KG1 (cell line): ENCODE measurements at places on chromosomes 16 and 17.

DNA sequence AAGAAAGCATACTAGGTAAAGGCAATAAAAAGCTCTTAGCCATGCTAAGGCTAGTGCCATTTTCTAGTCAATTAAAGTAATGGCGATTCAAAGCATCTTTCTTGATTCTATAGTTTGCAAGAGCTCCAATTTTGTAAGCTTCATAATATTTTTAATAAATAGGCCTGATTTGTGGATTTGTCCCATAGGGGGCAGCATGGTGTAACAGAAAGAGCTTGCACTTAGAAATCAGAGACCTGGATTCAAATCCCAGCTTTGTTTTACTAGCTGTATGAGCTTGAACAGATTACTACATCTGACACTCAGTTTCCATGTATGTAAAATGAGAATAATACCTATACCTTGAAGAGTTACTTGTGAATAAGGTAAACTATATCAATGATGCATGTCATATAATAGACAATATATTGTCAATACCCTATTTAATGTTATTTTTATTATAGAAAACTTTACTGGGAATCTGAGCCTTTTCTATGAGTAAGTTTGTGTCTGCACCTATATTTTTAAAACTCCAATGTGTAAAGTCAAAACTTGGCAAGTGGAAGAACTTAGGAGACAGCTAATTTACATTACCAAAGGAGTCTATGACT lies 93.6 kb upstream of the NOG start:
- DNase-seq: no peak

GRCh38 chr16:53822936-53823529 lies 119.1 kb downstream of the FTO start:
- DNase-seq: peak; percentile 6

GRCh38 chr16:75311383-75311938 lies 60.0 kb upstream of the BCAR1 start:
- DNase-seq: no peak

DNA sequence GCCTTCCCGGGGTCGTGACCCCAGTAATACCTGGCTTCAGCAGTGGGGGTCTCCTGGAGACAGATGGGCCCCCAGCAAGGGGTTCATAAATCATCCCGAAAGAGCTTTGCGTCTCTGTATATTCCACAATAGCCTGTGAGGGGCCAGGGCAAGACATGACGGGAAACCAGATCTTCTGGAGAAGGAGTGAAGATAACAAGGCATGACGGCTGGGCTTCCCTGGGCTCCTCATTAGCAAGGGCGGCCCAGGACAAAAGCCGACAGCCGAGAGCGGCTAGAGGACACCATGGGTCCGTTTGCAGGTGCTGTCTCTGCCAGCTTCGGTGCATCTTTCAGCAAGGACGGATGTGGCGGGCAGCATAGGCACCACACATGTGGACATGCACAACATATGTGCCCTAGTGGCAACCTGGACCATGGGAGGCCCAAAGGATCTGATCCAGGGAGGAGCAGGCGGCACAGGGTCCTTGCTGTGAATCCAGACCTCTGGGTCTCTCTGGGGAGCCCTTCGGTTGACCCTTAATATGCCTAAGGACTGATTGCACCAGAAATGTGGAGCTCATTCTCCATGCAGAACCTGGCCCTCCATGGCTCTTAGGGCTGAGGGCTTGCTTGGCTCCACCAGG lies 136.9 kb upstream of the FOXF1 start:
- no peak for DNase-seq

DNA sequence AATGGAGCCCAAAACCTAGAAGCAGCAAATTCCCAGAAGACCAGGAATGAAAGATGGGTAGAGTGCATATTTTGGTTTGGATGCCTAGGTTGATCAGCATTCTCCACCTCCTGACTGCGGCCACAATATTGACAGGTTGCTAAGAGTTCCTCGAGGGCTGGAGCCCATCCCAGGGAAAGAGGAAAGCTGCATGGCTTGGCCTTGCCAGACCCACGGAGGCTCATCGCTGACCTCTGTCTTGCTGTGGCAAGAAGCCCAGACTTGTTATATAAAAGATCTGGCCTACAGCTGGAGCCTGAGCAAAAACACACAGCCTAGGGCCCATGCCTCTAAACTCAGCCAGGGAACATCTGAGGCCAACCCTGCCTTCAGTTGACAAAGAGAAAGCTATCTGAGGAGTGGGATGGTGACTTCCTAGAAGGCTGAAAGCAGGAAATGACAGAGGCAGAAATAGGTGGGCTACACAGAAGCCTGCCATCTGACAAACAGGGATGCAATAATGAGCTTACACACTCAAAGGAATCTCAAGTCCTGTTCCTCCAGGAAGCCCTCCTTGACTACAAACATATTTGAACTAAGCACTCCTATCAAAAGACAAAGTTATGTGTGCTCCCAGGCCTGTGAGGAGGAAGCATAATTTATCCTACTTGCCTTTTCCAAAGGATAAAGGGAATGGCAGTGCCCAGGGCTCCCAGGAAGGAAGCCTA lies 22.5 kb upstream of the SLC35B1 start:
- no peak for DNase-seq

DNA sequence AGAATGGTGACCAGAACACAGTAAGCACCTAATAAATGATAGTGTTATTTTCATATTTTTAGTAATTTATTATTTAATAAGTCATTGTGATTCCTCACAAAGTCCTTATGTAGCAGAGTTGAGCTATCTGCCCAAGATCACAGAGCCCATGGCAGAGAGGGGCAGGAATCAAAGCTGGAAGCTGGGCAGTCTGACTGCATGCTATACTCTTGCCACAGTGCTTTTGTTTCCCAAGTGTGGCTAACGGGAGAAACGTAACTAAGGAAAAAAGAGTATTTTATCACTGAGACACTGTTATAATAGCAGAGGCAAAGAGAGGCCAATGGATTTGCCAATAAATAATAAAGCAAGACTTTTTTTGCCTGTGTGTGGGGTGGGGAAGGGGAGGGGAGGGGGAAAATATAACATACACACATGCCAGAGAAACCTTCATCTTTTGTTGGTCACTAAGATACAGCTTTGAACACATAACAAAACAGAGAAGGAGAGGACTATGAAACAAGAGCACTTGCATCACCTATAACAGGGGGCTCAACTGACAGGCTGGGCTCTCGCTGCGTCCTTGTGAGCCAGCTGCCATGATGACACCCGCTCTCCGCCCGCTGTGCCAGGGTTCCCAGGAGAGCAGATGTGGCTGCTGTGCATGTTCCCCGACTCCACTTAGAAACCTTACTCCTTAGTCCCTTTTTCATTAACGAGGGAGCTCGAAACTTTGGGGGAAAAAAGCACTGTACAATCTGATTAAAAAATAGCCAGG lies 10.1 kb downstream of the CSNK2A2 start:
- DNase-seq: no peak

GRCh38 chr16:13438064-13438463 lies 481.9 kb upstream of the ERCC4 start:
- DNase-seq: no peak

- no peak for DNase-seq
Measured at GRCh38 chr16:72859581-72859980, 188.3 kb downstream of the ZFHX3 start.

- DNase-seq: no peak
Measured at GRCh38 chr16:57747496-57747895, 11.9 kb downstream of the KATNB1 start.

- DNase-seq: no peak
Measured at GRCh38 chr16:83932955-83933673, 19.9 kb upstream of the OSGIN1 start.

- DNase-seq: no peak
Measured at GRCh38 chr17:11823862-11824261, 173.4 kb downstream of the ZNF18 start.

- no peak for DNase-seq
Measured at GRCh38 chr17:44496815-44497214, 6.4 kb downstream of the GPATCH8 start.

DNA sequence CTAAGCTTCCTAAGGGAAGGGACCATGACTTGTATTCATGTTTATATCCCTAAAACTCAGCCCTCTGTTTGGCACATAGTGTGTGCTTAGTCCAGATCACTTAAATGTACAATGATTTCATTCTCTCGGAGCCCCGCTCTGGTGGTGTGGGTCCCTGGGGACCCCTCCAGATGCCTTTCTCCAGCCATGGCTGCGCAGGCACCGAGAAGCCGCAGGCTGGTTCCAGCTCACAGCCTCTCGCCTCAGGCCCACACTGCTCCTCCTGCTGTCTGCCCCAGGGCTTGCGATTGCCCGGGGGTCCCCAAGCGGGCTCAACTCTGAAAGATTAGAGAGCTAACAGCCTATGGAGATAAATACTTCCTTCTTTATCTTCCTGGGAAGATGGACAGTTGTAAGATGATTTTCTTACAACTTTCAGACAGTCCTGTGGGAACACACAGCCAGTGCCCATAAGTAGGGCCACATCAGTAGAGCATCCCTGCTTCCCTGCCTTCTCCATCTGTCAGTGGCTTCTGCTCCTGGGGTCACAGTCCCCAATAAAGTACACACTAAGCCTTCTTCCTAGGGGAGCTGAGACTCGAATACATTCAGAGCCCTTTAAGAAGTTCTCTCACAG lies 66.2 kb downstream of the CENPV start:
- no peak for DNase-seq

GRCh38 chr16:88629835-88630234 lies 8.5 kb upstream of the IL17C start:
- no peak for DNase-seq

DNA sequence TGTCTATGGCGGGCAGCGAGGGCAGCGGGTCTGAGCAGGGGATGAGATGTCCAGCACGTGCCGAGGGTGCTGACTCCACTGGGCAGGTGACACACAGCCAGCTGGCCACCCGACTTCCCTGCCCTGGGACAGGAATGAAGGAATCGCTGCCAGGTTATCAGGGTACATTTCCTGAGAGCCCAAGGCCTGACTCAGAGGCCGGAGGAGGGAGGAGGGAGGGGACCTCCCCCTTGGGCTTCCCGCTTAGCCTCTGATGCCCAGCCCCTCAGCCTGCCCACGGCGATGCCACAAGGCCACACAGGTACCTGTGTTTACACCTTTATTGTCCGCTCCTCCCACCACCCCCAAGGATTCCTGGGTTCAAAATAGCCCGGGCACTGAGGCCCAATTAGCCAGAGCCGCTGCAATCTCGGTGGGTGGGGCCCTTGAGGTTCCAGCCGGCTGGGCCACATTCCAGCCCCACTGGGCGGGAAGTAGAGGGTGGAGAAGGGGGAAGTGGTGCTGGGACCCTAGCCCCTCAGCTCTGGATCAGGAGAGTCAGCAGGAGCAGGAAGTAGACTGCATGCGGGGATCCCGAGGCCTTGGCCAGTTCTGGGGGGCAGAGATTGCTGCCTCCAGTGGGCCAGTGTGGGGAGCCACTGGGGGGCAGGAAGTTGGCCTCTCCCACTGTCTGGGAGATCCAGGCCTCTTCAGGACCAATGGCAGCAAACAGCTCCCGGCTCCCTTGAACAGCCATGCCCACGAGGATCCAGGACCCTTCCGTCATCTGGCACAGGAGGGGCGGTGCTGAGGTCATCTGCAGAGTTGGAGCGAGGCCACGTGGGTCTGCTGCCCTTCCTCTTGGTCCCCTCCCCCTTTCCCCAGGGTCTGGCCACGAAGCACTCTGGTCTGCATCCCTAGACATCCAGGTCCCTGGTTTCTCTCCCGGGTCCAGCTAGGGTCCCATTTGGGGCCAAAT lies 3.4 kb upstream of the PRSS8 start:
- no peak for DNase-seq

GRCh38 chr16:10387188-10387617 lies 1.3 kb downstream of the ATF7IP2 start:
- no peak for DNase-seq

DNA sequence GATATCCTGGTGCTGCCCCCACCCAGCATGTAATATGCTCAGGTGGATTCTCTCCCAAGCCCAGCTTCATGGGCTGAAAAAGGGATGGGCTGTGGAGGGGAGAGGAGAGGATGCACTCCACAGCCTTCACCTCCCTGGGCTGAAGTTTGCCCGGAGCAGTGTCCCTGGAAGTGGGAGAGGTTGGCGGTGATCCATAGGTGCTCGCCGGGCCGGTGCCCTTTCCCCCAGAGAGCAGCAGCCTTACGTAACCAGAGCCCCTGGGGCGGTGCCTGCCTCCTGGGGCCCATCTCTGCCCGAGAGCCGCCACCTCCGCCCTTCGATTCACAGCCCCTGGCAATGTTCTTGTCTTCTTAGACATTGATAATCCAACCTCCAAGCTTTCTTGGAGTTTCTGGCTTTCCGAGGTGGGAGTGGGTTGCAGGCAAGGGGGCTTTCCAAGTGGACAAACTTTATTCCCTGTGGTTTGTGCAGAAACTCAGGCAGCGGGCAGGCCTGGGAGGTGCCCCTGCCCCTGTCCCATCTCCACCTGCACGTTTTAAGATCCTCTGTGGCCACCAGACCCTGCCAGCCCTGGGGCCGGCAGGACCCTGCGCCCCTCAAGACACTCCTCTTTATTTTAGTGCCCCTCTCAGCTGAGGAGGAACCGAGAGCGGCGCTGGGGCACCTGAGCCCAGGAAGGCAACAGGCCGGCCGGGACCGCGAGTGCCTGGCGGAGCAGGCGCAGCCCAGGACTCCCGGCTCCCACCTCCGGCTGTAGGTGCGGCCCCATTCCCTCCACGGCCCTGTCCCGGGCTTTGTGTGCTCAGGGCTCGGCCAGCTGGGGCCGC lies 3.1 kb upstream of the WDR90 start:
- no peak for DNase-seq

DNA sequence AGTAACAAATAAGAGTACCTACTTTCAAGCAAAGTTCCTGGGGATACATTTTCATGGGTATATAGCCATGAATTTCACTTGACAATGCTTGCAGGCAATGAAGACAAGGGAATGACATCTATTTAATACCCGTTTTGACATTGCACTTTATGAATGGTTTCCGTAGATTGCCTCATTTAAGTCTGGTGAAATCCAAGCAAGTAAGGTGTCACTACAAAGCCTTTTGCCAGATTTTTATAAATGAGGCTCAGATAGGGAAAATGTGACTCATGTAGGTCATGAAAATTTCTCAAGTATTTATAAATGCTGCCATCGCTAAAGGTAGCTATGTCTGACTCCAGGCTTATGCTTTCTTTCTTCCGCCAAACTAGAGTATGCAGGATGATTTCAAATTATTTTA lies 644.3 kb downstream of the CDH8 start:
- no peak for DNase-seq

DNA sequence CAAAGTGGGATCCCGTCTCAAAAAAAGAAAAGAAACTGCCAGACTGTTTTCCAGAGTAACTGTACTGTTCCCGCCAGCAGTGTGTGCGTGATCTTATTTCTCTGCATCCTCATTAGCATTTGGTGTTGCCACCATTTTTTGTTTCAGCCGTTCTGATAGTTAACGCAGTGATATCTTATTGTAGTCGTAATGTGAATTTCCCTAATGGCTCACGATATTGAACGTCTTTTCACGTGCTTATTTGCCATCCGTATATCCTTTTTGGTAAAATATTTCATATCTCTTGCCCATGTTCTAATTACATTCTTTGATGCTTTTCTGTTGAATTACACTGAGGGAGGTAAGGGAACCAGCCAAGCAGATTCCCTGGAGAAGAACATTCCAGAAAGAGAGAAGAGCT lies 92.4 kb downstream of the SEC14L1 start:
- DNase-seq: no peak

GRCh38 chr17:39357986-39358385 lies 43.4 kb downstream of the FBXL20 start:
- no peak for DNase-seq

- no peak for DNase-seq
Measured at GRCh38 chr17:38883592-38884526, 14.0 kb downstream of the LASP1 start.
